ENCODE measurements at places on chromosomes 12 and 14.

DNA sequence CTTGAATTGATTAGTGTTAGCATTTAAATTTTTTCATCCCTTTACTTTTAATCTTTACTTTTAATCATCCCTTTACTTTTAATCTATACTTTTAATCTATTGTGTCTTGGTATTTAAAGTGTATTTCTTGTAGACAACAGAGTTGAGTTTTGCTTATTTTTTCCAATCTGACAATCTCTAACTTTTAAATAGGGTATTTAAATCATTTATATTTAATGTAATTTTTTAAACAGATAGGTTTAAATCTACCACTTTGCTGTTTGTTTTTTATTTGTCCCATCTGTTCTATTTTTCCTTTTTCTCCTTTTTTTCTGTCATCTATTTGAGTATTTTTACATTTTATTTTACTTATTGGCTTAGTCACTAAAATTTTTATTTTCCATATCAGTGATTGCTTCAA is 68.3 kb downstream of the TTC7B start:
- no peak for DNase-seq

DNA sequence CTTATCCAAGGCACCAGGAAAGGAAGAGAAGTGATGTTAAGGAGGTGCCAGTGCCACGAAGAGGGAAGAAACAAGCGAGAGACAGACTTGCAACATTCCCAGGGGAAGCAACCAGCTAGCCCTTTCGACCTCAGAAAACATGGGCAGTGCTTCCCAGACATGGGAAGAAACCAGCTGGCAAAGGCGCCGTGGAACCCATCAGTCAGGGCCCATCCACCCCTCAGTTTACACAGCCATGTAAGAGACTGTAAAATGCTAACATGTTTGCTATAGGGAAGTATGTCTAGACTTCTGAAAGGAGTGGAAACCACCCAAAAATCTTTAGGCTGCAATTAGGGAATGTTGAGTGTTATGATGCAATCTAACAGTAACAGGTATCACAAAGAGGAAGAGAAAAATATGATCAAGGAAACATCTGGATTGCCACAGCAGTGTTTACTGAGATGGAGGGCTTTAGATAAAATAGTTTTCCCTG is 26.3 kb downstream of the ANAPC5 start:
- no peak for DNase-seq

DNA sequence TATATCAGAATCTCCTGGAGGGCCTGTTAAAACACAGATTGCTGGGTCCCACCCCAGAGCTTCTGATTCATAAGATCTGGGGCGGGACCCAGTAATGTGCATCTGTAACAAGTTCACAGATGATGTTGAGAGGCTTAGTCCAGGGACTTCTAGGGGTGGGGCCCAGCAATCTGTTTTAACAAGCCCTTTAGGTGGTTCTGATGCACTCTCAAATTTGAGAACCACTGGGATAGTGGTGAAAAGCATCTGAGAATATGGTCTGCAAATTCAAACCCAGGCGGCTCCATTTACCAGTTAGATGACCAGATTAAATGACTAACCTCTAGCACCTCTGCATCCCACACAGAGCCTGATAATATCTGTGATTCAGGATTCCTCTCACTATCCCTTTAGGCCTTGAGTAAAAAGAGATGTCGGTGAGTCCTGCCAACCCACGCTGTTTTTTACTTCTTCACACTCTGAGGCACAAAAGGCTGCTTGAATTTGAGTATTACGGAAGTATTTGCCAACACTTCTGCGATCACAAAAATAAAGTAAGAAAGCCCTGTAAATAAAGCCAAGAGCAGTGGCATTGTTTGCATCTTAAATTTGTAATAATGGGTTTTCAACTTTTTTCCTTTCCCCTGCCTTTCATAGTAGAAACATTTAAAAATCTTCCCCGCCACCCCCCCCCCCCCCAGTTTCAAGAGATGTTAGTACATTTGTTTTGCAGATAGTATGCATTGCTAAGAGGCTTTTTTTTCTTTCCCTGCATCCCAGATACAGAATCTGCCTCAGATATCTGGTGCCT is 1.8 kb upstream of the FRS2 start:
- DNase-seq = no peak

DNA sequence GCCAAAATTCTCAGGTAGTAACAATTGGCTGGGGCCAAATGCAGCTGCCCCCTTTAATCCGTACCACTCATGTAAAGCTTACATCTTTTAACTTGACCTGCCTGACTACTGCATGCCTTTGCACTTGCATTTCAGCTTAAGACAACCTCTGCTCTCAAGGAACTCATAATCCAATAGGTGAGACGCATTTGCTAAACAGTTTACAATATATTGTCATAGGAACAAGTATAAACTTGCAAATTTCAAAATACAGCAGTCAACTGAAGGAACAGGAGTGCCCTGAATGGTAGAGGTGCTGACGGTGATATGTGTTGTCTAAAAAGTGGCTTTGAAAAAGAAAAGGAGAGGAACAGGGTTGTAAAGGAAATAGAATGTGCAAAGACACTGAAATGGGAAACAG is 3.6 kb upstream of the BRMS1L start:
- no peak for DNase-seq

DNA sequence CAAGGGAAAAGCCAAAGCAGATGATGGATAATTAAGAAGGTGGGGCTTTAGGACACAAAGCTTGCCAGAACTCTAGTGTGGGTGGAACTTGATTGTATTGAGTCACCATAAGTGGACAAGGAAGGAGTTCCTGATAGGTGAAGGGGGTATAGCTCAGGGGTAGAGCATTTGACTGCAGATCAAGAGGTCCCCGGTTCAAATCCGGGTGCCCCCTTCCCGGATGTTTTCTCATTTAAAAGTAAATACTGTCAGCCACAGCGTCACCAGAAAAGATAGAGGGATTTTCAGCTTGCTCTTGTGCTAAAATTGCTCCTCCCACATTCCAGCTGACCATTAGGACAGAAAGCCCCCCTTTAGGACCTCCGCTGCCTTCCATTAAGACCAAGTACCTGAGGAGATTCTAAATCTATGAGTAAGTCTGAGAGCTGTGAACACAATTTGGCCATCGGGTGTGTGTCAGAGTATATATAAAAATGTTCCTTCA is 36.6 kb downstream of the DCAF4 start:
- no peak for DNase-seq

GRCh38 chr12:100017056-100017455 is 32.3 kb upstream of the ANKS1B start:
- DNase-seq = no peak

DNA sequence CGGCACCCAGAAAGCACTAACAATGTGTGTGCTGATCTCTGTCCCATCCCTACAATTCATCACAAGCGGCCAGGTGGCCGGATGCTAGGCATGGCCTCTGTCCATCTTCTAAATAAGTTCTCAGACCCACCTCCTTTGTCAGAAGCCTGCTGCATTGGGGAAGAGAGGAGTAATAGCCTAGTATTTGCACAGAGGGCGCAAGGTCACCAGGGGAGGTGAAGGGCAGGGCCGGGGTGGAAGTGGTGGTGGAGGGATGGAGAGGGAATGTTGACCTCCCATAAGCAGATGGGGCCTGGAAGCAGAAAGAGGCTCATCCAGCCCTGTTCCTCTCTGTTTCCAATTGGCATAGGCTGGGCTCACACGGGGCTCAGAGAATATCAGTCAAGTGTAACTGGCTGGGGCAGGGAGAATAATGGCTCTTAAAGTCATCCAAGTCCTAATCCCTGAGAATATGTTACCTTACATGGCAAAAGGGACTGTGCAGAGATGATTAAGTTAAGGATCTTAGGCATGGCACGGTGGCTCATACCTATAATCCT is 6.9 kb downstream of the RILPL1 start:
- no peak for DNase-seq

DNA sequence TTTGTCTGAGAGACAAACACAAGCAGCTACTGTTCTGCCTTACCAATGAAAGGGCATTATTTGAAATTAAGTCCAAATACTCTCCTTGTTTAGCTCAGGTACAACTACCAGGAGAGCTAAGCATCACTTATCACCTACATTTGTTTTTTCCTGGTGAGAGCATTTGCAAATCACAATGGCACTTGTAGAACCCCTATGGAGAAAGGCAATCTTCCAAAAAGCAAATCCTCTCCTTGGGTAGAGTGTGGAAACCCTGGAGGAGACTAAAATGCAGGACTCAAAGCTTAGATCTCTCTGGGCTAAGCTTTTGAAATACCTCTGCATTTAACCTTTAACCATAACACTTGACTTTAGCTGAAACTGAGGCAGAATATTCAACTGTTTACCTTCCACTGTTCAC is 20.8 kb downstream of the GTSF1 start:
- DNase-seq = no peak

DNA sequence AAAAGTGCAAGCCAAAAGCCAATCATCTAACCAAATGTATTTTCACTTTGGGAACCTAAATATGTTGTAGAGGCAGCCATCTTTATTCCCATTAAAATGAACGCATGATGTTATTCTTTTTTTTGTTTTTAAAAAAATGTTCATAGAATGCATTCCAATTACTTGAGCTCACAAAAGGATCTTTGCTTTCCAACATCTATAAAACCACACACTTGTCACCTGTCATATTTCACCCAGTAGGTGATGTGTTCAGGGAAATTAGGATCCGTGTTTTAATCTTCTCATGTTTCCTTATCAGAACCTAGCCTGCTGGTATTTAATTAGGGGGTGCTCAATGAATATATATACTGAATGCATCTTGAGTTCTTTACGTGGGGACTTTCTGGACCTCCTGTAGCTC is 13.6 kb downstream of the TTC8 start:
- DNase-seq = no peak

GRCh38 chr12:101493556-101493955 is 18.4 kb downstream of the SPIC start:
- no peak for DNase-seq

GRCh38 chr12:89454080-89454848 is 70.3 kb downstream of the GALNT4 start:
- DNase-seq = no peak

- no peak for DNase-seq
Observed at GRCh38 chr14:71803539-71804260, 128.5 kb upstream of the RGS6 start.

- DNase-seq = no peak
Observed at GRCh38 chr12:112433551-112433950, 14.8 kb downstream of the PTPN11 start.

- DNase-seq = no peak
Observed at GRCh38 chr12:123445388-123446332, 9.2 kb upstream of the RILPL2 start.

- no peak for DNase-seq
Observed at GRCh38 chr12:18719922-18720510, 17.8 kb downstream of the PLCZ1 start.

- no peak for DNase-seq
Observed at GRCh38 chr12:66920205-66920604, 241.3 kb upstream of the GRIP1 start.

- no peak for DNase-seq
Observed at GRCh38 chr12:131333621-131334440, 377.1 kb upstream of the SFSWAP start.

DNA sequence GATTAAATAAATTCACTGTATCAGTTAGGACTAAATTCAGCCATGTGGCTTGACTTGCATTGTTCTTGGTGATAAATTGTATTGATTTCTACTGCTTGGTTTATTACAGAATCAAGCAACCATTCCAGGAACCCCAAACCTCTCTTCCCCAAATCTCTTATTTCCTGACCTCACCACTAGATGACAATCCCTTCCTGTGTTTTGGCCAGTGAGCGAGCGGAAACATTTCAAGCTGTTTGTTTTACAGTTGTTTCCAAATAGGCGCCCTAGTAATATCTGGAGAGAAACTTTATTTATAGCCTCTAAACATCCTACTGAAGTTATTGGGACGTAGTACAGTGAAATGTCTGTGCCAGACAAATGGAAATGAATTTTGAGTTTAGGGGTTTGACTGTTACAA is 161.1 kb downstream of the SNAPC1 start:
- DNase-seq = no peak

DNA sequence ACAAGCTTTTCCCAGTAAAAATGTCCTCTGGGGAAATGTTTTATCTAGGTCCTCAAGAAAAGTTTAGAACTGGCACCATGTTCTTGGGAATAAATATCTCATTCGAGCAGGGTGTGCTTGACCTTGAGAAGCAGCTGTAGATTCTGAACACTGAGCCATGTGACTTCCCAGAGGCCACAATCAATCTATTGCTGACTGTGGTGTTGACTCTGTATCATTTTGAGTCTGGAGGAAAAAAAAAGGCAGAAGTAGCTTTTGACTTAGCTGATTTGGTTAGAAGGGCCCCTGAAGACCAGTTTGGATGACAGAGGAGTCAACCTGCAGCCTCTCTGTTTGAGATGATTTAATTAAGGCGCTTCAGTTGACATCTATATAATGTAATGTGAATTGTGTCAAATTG is 592.4 kb upstream of the SEL1L start:
- no peak for DNase-seq

GRCh38 chr14:21486640-21487087 is 9.7 kb downstream of the TOX4 start:
- DNase-seq = no peak

DNA sequence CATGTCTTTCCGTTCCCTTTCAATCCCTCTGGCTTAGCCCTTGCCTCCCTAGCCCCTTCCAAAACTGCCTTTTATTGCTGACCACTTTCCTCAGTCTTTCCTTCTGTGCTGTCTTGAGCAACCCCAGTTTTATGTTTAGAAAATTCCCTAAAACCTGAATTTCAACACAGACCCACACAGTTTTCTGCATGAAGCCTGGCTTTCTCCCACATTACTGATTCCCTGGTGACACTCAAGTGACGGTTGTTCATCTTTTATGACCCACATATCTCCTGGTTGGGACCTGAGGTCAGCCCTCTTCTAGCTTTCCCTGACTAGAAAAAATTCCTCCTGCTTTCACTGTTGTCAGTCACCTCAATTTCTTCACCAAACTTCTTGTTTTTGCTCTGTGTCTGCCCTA is 21.0 kb downstream of the FGD4 start:
- no peak for DNase-seq

DNA sequence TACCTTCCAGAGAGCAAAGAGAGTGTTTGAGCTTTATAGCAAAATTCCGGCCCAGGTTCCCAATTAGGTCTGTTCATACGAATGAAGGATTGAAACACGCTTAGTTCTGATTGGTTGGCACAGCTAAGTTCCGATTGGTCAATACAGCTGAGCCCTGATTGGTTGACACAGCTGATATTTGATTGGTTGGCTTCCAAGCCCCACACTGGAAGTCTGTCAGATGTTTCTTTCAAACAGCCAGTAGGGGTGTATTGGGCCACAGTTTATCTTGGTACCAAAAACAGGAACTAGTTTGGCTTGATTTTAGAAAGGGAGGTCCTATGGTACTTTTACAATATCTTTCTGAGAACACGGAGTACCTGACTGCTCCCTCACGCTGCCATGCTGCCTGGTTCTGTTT is 93.4 kb downstream of the CAND1 start:
- no peak for DNase-seq

GRCh38 chr12:92132288-92132687 is 13.4 kb downstream of the BTG1 start:
- DNase-seq = no peak

Measured in stimulated activated CD8-positive, alpha-beta memory T cell treated with anti-CD3 and anti-CD28 coated beads, Interleukin-7, amount 100 ng/mL, for 1 hour (primary cell).